ENCODE measurements at places on chromosomes 16 and 17.
A peak's percentile ranks its signal among the peaks of the same experiment; 100 is the strongest.

GRCh38 chr17:29179232-29180033 lies 765 bp downstream of the MYO18A start:
- DNase-seq: no peak

- DNase-seq: no peak
Measured at GRCh38 chr16:77989846-77990245, 32.5 kb upstream of the CLEC3A start.

DNA sequence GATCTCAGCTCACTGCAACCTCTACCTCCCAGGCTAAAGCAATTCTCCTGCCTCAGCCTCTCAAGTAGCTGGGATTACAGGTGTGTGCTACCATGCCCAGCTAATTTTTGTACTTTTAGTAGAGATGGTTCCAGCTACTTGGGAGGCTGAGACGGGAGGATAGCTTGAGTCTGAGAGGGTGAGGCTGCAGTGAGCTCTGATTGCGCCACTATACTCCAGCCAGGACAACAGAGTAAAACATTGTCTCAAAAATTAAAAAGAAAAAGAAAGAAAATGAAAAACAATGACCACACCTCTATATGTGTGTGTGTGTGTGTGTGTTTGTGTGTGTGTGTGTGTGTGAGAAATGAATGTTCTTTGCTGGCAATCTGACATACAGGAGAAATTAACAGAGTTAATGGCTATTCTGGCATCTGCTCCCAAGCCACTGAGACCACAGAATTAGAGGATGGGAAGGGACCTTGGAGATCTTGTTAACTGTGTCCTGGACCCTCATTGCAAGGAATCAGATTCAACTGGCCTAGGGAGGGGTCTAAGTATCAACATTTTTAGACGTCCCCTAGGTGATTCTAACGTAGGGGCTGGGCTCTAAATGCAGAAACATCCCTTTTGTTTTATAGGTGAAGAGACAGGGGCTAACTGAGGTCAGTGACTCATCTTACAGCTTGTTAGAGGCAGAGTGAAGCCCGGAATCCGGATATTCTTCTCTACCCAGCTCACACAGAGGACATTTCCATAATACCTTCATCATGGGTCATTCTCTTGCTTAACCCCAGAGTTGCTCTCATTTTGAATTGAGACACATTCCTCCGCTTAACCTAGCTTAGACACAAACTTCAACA lies 16.4 kb upstream of the MARCHF10 start:
- DNase-seq: peak; percentile 96

GRCh38 chr16:81774348-81774747 lies 4.7 kb upstream of the PLCG2 start:
- no peak for DNase-seq

- peak; percentile 24 for DNase-seq
Measured at GRCh38 chr17:15341385-15341849, at the start of gene TEKT3. TSS of gene TEKT3 (minus strand) at chr17:15341597. CDS start at chr17:15331585, 10,012 bp downstream.
